Karpas-422 (cell line): ENCODE measurements at places on chromosomes 5 and 9. TPM values are rescaled to one million over a fixed set of nuclear protein-coding genes. Genes with fewer than 3 reads are reported as not detected.
A peak's percentile ranks its signal among the peaks of the same experiment; 100 is the strongest.

GRCh38 chr5:66958980-66959641 lies 237.5 kb downstream of the CD180 start:
- no peak for DNase-seq

DNA sequence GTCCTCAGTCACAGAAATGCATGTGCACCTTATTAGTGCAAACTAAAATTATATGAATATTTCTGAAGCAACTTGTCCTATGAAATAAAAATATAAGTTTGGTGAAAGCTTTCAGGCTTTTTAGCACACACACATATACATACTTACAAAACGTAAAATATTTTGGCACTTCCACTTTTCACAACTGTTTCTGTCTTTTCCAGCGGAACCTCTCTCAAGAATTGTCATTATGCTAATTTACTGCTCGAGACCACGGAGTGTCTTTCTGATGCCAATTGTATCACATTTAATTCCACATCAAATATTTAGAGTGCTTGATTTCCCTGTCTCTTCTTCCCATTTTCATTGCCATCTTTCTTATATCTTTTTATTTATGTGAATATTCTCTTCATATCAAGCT lies 100.4 kb downstream of the MEF2C start:
- DNase-seq: no peak

DNA sequence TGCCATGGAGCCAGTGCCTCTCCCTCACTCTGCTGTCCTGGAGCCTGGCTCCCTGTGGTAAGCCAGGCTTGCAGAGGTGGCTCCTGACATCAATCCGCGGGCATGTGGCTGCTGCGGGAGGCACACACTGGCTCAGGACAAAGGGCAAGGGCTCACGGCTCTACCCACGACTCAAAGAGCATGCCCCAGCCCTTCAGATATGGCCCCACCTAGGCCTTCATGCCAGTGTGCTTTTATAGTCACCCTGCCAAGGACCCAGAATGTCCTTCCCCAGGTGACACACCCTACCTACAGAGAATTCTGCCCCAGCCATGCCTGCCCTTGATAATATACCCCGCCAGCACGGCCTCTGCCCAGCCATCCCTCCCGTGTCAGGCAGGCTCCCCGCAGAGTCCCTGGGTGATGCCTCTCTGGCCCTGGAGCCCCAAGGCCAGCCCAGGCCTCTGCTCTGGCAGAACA lies 1.6 kb downstream of the MGAT4B start:
- DNase-seq: no peak

- DNase-seq: no peak
Measured at GRCh38 chr5:157345485-157345884, 79.6 kb downstream of the CYFIP2 start.

- no peak for DNase-seq
Measured at GRCh38 chr9:86301686-86302085, 19.3 kb upstream of the ISCA1 start.

- DNase-seq: no peak
Measured at GRCh38 chr5:11110128-11110527, 349.1 kb upstream of the DAP start.

DNA sequence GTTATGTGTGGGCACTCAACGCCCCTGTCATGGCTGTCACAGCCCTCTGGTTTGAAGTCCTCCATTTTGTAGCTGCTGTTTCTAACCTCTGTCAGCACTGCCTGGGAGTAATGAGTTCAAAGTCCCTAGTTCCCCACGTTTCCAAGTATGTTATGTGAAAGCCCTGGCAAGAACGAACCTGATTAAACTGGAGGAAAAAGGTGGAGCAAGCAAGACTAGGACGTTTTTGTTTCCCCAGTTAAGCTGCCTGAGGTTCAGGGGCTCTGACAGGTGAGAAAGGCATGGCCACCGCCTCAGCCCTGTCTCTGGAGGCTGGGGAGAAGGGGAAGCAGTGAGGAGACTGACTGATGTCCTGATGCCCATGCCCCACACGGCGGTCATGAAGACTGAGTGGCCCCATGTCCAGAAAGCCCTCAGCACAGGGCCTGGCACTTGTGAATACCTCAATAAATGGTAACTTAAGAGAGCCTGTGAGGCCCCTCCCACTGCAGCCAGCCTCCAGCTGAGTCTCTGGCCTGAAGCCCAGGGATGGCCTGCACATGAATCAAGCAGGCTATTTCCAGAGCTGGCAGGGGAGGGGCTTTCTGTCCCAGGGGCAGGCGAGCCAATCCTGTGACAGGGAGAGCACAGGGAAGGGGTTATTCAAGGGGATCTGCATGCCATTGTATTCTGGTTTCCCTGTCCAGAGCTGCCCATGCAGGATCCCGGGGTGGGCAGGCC lies 61.8 kb downstream of the PFDN1 start:
- no peak for DNase-seq

DNA sequence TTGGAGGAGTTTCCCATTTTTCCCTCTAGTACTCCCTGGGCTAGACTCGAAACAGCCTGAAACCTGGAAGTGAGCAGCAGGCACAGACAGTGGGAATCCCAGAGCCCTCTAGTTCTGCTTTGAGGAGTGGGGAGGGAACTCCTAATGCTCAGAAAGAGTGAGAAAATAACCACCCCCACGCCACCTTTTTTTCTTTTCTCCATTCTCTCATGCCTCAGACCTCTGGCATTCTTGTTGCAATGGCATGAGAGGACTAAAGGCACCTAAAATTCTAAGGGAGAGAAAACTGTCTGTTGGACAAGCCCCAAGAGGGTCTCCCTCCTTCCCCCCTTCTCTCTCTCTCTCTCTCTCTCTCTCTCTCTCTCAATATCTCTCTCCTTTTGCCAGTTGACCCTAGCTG lies 15.1 kb upstream of the IRF1 start:
- DNase-seq: no peak

GRCh38 chr9:38333047-38333446 lies 59.5 kb upstream of the ALDH1B1 start:
- DNase-seq: no peak

DNA sequence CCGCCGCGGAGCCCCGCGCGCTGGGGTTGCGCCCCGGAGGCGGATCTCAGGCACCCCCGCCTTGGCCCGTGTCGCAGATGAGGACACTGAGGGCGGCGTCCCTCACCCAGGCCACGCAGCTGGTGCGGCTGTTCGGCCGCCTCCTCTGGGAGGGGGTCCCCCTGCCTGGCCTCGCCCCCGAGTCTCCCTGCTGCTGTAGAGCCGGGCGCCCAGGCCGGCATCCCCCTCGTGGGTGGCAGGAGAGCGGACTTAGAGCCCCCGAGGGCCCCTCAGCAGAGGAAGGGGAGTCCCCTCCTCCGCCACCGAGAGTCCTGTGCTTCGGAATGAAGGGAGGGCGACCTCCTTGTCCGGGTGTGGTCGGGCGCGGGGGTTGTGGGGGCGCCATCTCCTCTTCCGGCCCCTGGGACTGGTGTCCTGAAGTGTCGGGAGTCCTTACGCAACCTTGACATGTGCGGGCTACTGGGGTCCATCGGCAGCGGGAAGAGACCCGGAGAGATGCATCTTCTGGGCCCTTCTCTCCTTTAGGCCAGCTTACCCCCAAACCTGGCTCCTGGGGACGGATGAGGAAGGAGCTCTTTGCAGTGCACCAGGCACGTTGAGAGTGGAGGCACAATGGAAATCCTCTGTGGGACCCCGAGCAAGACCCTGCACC lies 11.7 kb upstream of the EXOSC2 start:
- DNase-seq: peak; percentile 67

DNA sequence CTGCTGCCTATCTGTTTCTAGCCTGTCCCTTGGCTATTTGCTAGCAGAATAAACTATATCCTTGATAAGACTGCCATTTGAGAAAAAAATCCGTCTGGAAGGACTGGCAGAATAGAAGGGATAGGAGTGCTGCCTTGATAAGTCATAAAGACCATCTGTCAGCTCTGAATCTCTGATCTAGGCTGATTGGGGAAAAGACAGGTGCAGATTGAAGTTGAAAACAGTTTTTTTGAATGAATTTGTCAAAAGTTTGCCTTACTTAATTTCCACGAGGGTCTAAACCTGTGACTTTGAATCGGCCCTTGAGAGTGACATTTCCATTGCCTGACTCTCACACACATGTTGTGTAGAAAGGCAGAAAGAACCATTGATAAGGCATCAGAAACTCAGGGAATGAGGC lies 218.6 kb downstream of the MAN2A1 start:
- DNase-seq: no peak

GRCh38 chr5:40495237-40495635 lies 184.5 kb upstream of the PTGER4 start:
- DNase-seq: no peak

DNA sequence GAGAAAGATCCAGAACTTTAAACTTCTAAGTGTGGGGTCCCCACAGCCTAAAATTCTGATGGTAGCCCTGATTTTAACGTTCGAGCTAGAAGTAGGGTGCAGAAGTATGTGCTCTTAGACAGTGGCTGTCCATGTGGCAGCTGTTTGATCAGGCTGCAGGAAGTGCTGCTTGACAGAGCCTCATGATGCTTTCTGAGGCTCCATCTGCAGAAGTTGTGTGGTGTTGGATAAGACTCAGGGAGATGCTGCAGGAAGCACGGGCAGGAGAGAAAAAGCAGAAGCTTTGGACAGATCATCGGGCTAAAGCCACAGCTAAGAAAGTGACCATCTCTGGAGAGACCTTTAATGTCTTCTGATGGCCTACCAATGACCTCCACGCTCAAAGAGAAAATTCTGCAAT lies 8.1 kb downstream of the MTMR12 start:
- no peak for DNase-seq

DNA sequence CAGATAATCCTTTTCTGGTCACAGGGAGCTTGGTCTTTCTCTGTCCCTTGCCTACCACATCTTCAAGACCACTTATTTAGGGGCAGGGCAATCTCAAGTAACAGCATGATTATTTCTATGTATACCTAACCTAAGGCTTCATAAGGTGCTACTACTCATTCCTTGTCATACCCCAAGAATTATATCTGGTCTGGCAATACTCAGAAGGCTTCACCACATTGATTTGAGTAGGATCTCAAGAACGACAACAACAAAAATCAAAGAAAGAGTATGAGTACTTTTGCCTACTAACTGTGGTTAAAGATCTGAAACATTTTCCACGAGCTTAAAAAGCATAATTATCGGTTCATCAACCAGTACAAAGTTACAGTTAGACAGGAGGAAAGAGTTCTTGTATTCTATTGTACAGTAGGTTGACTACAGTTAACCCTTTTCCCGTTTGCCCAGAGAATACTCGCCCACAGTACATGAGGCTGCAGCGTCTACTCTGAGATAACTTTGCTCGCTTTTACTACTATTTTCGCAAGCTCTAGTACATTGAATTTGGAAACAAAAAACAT lies 41.0 kb downstream of the FANCC start:
- no peak for DNase-seq

- peak; percentile 5 for DNase-seq
Measured at GRCh38 chr9:19876569-19877316, 87.9 kb upstream of the SLC24A2 start.

DNA sequence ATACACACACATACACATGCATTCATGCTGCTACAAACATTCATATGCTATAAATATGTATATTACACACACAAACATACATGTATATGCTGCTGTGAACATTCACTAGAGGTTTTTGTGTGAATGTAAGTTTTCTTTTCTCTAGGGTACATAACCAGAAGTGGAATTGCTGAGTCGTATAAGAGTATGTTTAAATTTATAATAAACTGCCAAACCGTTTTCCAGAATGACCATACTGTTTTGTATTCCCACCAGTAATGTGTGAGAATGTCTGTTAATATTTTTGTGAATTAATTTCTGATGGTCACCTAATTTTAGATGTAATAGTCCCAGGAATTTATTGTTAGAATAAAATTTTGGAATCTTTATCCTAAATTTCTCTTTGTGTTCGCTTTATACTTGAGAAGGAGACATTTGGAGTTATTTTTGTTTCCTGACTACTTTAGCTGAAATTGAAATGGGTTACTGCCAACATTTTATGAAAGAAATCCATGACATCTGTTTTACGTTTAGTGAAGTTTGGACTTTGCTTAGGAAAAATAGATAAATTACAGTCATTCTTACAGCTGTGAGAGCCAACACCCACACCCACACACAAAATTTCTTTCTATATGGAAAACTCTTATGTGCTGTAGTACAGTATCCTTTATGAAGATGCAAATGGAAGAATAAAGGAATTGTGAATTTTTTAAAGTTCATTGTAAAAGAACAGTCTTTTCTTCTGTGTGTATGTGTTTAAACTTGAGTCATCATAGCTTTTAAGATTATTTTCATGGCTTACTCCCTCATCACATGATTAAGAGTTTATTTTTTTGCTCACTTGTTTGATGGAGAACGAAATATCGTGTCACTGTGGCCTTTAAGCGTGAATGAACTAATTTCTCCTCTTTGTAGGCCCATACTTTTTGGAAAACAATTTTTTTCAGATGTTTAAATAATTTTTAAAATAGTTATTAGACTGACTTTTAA lies 24.3 kb downstream of the CENPP start:
- DNase-seq: no peak

- no peak for DNase-seq
Measured at GRCh38 chr5:99936911-99937310, 598.3 kb upstream of the FAM174A start.

DNA sequence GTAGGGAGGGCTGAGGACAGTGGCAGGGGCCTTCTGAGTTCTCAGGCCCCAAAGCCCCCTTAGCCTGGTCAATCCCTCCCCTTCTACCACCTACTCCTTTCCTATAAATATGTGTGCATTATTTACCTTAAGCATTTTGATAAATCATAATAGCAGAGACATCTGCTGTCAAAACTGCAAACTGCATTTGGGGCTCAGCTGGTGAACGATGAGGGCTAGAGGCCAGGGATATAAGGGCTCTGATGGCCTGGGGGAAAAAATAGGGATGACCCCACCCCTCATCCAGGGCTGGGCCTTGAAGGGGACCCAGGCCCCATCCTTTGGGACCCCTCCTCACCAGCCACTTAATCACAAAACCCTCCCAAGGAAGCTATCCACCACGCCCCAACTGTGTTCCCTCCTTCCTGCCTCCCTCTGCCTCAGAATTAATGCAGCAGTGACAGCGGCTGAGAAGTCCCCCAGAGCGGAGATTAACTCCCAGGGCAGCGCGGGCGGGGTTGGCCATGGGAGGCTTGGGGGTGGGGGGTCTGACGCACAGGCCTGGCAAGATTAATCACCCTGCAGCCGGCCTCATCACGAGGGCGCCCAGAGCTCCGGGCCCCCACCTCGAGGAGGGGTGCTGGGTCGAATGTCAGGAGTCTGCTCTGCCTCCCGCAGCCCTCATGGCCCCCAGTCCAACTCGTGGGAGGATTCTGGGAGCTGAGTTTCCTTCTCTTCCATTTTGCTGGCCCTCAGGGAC lies 42.1 kb downstream of the CXXC5 start:
- DNase-seq: peak; percentile 76

Gene ZFP2
- 0.43 TPM in 1 of 2 replicates, not detected in the other for total RNA-seq

Gene BRINP1
- not detected in 2 replicates for total RNA-seq

Gene MYMK
- not detected in 2 replicates for total RNA-seq

Gene LHFPL2
- total RNA-seq: 4.7 and 4.8 TPM in 2 replicates

Gene PCDHB5
- total RNA-seq: not detected in 2 replicates

Gene CD74
- 5,756 and 8,933 TPM in 2 replicates for total RNA-seq

Gene LCN10
- total RNA-seq: not detected in 2 replicates

Gene PDZD2
- not detected in 2 replicates for total RNA-seq

Gene THG1L
- 18.6 and 25.1 TPM in 2 replicates for total RNA-seq

Gene CCL28
- 18.8 and 42.3 TPM in 2 replicates for total RNA-seq

Gene GRM6
- total RNA-seq: not detected in 2 replicates

Gene SIT1
- total RNA-seq: 97.6 and 117 TPM in 2 replicates
